ENCODE measurements at places on chromosomes 12 and 14.
A peak's percentile ranks its signal among the peaks of the same experiment; 100 is the strongest.

DNA sequence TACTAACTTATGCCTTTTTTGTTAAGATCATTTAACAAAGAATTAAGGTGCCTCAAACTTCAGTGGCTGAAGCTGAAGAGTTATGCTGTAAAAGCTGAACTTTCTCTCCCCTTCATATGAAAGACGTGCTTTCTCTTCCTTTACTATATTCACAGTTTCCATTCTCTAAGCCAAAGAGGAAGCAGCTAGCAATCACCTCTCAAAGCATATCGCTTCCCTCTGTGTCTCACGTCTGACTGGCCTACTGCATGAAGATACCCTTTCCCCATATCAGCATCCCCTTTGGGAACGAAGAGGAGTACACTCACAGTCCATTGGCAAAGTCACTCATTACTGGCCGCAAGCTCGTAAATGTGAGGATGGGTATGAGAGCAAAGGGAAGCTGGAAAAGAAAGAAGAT is 34.9 kb downstream of the SLC11A2 start:
- DNase-seq = no peak

GRCh38 chr12:122021822-122022392 is at the start of gene BCL7A:
BCL7A (plus strand) TSS chr12:122021884; CDS start chr12:122022092, 208 bp downstream.
- DNase-seq = peak; percentile 53

DNA sequence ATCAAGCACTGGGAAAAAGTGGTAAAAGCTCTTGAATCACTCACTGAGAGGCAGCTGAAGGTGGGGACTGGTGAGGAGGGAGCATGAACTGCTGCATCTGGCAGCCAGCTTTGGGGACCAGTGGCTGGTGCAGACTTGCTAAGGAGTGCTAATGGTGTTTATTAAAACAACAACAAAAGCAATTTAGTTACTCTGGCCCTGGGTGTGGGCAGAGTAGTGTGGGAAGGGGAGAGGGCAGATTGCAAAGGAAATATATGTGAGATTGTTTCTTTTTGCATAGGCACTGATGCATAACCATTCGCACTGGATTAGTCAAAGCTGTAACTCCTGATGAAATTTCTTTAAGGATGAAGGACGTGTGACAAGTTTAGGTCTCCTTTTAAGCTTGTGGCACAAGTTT is 8.1 kb downstream of the TXNRD1 start:
- DNase-seq = no peak

DNA sequence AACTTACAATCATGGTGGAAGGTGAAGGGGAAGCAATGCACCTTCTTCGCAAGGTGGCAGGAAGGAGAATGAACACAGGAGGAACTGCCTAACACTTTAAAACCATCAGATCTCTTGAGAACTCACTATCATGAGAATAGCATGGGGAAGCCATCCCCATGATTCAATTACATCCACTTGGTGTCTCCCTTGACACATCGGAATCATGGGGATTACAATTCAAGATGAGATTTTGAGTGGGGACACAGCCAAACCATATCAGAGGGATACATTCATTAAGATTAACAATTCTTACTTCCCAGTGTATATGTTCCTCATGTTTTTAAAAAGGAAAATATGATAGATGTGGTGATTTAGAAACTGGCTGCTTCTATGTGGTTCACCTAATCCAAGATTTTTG is 117.9 kb downstream of the PDE3A start:
- no peak for DNase-seq

DNA sequence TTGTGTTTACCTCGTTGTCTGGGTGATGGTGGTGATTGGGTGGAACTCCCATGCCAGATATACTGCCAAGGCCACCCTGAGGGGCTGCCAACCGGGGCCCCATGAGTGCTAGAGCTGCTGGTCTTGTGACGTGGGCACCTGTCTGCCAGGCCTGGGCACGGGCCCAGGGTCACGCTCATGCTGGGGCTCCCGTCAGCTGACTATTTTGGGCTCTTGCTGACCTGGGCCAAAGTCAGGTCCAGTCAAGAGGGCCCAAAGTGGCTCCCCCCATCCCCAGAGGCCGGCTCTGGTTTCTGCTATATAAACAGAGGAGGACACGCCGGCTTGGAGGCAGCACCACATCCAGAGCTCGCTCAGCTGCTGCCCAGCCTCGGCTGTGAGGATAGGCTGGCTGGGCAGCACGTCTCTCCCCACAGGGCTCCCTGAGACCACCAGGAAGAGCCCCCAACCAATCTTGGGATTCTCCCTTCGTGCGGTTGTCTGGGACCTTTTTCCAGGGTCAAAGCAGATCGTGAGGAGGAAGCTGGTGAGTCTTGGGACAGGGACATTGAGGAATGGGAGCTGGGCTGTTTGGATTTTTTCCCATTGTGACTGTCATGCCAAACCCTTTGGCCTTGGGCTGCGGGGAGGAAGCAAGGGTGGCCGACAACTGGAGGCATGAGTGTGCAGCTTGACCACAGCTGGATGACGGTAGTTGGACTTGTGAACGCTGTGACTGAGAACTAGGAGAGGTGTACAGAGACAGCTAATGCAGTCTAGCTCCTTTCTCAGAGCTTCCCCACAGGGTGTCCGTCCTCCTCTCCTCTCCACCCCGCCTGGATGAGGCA is 7.6 kb upstream of the NR4A1 start:
- no peak for DNase-seq

DNA sequence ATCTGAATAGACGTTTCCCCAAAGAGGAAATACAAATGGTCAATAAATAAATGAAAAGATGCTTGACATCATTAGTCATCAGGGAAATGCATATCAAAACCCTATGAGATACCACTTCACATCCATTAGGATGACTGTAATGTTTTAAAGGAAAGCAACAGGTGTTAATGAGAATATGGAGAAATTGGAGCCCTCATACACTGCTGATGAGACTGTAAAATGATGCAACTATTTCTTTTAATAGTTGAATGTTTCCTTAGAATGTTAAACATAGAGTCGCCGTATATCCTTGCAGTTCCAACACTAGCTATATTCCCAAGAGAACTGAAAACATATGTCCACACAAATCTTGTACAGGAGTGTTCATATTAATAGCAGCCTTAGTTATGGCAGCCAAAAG is 133.2 kb downstream of the SLC38A4 start:
- DNase-seq = no peak

All from caudate nucleus (tissue), 63 donors.